ENCODE measurements at places on chromosomes 3 and 15. TPM values are rescaled to one million over a fixed set of nuclear protein-coding genes. Genes with fewer than 3 reads are reported as not detected.

RAB6B gene
- polyA plus RNA-seq = not detected

EXD1 gene
- not detected for polyA plus RNA-seq

PATL2 gene
- 21.3 TPM for polyA plus RNA-seq

RPL39L gene
- polyA plus RNA-seq = 10.6 TPM

ITIH1 gene
- 1.7 TPM for polyA plus RNA-seq

GRCh38 chr3:9040996-9041395 is 77.7 kb upstream of the RAD18 start:
- H3K27ac ChIP-seq = no peak overlapping the region
- H3K27me3 ChIP-seq = no peaks in the 10 kb centered on the region
- H3K4me1 ChIP-seq = no peaks in the 10 kb centered on the region
- DNase-seq = no peak
- H3K36me3 ChIP-seq = no peaks in the 10 kb centered on the region

- DNase-seq = no peak
- peaks cover 28% of the 10 kb centered on the region for H3K27me3 ChIP-seq
- H3K27ac ChIP-seq = no peak overlapping the region
- no peaks in the 10 kb centered on the region for H3K4me1 ChIP-seq
- H3K4me3 ChIP-seq = no peak overlapping the region
Measured at GRCh38 chr3:141178551-141178950, 53.1 kb upstream of the PXYLP1 start.

GRCh38 chr3:109316162-109316730 is at the start of gene DPPA2:
Gene DPPA2, minus strand, starts transcription at chr3:109316517. Its CDS starts 1,975 bp downstream, at chr3:109314542.
- H3K4me3 ChIP-seq = no peak within 1 kb of the TSS
- no peak within 1 kb of the TSS for H3K27ac ChIP-seq
- no peaks in the 10 kb centered on the region for H3K36me3 ChIP-seq
- no peak for DNase-seq
- no peaks in the 10 kb centered on the region for H3K4me1 ChIP-seq

- H3K36me3 ChIP-seq = no peaks in the 10 kb centered on the region
- DNase-seq = no peak
- no peak overlapping the region for H3K4me3 ChIP-seq
- no peak overlapping the region for H3K27ac ChIP-seq
- no peaks in the 10 kb centered on the region for H3K27me3 ChIP-seq
Measured at GRCh38 chr3:62774221-62774620, 101.0 kb downstream of the CADPS start.

DNA sequence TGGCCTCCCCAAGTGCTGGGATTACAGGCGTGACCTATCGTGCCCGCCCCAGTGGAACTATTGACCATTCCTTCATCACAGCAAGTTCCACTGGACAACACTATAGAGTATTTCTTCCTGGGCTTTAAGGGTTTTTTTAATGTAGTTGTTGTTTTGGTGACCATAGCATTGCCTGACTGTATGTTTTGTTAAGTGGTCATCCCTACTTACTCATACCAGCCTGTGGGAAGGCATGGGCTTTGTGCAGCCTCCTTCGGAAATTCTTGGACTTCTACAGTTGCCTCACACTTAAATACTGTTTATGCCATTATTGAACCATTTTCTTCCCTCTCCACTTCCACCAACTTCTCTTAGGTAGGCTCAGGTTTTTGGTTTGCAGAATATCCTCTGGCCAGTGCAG is 19.9 kb upstream of the ALPK3 start:
- no peak for DNase-seq
- H3K4me1 ChIP-seq = no peaks in the 10 kb centered on the region
- no peak overlapping the region for H3K4me3 ChIP-seq
- H3K36me3 ChIP-seq = peaks cover 8% of the 10 kb centered on the region
- no peak overlapping the region for H3K27ac ChIP-seq
- H3K27me3 ChIP-seq = no peaks in the 10 kb centered on the region

DNA sequence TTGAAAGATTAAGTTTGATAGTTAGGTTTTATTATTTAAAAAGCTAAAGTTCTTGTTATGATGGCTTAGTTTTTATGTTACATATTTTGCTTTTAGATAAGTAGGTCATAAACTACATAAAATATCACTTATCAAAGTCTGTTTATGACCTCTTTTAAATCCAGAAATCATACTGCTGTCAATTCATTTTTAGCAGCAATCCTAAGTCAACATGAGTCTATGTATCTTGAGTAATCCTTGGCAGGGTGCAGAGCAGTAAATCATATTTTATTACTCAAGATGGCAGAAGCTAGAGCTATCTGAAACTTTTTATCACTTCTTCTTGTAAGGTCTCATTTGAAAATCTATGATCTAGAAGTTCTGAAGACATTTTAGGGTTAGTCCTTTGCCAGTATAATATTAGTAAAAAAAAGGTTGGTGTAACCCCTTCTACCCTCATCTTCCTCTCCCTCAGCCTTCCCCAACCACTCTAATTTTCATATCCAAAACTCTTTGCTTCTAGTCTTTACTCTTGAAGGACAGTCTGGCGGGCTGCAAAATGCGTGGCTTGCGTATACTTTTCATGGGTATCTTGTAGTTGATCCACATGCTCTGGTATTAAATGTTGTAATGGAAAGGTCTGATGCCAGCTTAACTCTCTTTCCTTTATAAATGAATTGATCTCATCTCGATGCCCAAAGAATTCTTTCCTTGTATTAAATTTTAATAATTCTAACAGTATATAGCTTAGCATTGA is 134.0 kb upstream of the THRB start:
- H3K27ac ChIP-seq = no peak overlapping the region
- no peaks in the 10 kb centered on the region for H3K4me1 ChIP-seq
- H3K36me3 ChIP-seq = no peaks in the 10 kb centered on the region
- H3K27me3 ChIP-seq = no peaks in the 10 kb centered on the region
- no peak overlapping the region for H3K4me3 ChIP-seq
- DNase-seq = no peak
